Fibroblast of upper back skin (primary cell): ENCODE measurements at places on chromosomes 13 and 19.
A peak's percentile ranks its signal among the peaks of the same experiment; 100 is the strongest.

DNA sequence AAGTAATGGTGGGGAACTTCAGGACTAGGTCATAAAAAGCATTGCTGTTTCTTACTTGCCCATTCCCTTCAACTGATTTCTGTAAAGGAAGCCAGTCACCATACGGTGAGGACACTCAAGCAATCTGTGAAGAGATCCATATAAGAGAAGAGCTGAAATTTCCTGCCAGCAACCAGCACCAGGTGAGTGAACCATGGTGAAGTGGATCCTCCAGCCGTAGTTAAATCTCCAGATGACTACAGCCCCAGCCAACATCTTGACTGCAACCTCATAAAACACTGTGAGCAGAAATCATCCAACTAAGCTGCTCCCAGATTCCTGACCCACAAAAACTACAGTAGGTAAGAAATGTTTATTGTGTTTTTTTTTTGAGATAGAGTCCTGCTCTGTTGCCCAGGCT is 3.8 kb upstream of the SLC6A16 start:
- DNase-seq = no peak

DNA sequence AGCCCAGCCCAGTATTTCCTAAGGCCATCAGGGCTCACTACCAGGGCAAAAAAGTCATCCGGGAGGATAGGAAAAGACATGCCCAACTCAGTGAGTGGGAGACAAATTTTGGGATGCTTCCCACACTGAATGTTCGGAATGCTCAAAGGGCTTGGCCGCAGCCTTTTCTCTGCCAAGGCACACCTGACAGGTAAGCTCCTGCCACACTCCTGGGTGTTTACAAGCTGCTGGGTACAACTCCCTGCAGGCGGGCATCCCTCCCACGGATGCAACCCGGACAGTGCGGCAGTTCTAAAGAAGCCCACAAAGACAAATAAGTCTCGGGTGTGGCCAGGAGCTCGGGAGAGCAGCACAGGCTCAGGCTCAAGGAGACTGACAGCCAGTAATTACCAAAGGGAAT is 28.1 kb downstream of the SLC7A1 start:
- no peak for DNase-seq

- no peak for DNase-seq
Observed at GRCh38 chr19:47618771-47619170, 9.8 kb downstream of the BICRA start.

DNA sequence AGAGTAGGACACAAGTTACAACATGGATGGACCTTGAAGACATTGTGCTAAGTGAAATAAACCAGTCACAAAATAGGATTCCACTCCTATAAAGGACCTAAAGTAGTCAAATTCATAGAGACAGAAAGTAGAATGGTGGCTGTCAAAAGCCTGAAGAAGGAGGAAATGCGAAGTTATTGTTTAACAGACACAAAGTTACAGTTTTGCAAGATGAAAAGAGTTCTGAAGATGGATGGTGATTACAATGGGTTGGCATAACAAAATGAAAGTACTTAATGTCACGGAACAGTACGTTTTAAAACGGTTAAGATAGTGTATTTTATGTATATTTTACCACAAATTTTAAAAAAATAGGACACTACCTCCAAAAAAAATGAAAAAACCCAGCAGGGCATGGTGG is 34.8 kb downstream of the FOXO1 start:
- DNase-seq = no peak

DNA sequence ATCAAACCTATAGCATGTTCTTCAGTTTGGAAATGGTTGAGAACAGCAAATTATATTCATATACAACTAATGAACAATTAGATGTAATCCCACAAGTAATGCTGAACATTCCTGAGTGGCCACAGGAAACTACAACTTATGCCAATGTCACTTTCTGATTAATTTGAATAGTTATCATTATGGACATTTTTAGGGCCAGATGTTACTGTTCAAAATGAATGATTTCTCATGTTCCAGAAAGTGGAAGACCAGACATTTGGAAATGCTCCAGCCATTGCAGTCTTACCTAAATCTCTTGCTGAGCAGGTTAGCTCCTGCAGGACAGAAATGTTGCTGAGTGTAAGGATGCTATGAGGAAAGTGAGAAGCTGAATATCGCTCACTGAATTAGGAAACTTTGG is 819.8 kb downstream of the PCDH9 start:
- DNase-seq = peak; percentile 72
